ENCODE measurements at places on chromosomes 1 and 21.

- DNase-seq, result no peak
Observed at GRCh38 chr1:8790987-8791386, 26.5 kb downstream of the RERE start.

GRCh38 chr1:228990906-228991569 is 255.8 kb downstream of the RHOU start:
- DNase-seq, result no peak

DNA sequence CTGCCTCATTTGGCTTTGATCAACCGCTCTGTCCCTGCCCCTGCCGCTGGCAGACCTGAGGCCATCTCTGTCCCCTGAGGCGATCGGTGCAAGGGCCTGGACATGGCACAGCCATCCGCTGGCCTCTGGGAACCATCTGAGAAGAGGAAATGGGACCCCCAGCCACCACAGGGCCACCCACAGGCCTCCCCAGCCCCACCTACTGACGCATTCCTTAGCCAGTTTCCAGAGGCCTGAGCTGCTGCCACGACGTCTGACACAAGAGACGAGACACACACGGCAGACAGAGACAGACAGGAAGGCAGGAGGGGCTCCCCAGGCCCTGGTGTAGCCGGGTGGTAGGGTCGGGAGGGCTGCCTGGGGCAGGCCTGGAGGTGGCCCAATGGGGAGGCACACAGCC is 37.3 kb upstream of the EDN2 start:
- no peak for DNase-seq

DNA sequence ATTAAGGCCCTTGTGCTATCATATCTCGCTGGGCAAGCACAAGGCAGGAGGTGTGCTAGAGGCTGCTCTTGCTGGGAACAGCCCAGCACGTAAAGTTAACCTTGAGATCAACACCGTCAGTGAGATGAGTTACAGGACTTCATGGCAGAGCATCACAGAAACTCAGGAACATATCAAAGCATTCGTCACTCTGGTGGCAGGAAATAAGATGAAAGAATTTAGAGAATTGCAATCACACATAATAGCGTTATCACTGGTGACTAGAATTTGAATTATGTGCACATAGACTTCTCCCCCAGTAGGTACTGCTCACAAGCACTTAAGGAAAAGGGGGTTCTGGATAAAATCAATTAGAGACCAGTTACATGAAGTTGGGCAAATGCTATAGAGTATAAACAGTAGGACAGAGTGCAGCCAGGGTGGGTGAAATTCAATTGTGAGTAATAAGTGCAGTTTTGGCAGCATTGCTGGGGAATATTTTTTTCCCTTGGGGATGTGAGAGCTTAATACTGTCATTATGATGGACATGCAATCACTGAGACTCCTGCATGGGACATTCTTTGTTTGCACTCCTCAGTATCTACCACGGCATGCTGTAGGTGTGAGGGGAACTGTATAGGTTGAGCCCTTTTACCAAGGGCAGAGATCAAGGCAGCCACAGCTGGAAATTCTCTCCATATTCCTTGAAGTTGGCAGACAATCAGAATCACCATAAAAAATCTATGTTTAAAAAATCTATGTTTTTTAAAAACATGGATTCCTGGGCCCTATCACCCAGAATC is 44.2 kb upstream of the ARHGAP29 start:
- no peak for DNase-seq

DNA sequence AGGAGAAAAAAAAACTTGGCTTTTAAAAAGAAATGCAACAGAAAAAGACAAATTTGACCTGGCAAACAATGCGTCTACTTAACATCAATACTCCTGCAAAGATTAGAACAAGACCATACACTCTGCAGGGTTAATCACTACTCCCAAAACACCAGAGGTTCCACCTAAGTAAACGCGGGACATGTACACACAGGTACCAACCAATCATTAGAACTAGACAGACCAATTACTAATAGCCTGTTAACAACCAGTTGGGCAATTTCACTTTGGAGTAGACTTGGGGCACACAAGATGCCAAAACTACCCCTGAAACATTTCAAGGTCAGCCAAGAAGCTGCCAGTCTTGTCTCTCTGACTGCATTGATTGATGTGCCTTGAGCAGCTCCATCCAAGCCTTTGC is 125.8 kb downstream of the RRAGC start:
- DNase-seq, result no peak

DNA sequence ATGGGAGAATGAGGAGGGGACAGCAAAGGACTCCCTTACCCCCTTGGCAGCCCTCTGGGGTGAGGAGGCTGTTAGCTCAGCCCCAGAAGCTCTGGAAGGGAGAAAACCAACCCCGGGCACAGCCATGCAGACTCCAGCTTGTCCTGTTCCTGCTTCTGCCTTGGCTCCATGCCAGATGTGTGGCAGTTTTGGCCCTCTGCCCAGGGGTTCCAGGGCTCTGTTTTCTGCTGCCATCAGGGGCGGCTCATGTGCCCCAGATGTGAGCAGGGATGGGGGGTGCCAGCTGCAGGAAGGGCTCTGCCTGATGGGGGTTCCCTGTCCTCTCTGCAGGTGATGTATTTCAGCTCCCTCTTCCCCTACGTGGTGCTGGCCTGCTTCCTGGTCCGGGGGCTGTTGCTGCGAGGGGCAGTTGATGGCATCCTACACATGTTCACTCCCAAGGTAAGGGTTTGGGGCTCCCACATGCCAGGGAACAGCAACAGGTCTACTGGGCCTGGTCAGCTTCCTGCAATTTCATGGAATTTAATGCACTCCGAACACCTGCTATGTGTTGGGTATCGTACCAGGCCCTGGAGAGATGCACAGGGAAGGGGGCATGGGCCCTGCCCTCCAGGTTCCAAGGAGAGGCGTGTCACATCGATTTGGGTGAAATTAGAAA is 26.1 kb downstream of the SLC6A17 start:
- DNase-seq, result no peak

GRCh38 chr1:167973832-167974231 is 37.0 kb upstream of the MPC2 start:
- DNase-seq, result no peak

DNA sequence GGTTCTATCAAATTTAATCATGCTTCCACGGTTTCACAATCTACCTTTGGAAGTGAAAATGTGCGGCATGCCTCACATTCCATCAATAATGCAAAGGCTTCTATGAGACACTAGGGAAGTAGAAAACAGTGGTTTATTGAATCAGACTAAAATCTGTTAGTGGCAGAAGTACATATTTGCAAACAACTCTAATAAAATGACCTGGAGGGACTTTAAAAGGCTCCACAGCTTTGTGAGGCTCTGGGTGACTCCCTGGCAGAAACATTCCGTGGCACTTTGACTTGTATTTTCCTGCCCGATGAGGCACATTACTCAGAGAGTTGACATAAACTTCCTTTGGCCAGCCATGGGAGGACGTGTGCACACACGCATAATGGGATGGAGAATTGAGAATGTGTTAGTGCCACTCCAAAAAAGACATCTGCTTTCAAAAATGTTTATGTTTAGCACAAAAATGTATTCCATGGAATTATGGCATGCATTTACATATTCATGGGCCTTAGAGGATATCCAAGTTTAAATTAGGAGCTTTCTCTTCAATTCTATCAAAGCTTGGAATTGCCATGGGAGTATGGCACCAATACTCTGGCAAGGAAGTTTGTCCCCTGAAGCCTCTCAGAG is 60.0 kb upstream of the SSX2IP start:
- DNase-seq, result no peak
